Mammary epithelial cell (primary cell): ENCODE measurements at places on chromosomes 11 and 22. TPM values are rescaled to one million over a fixed set of nuclear protein-coding genes. Genes with fewer than 3 reads are reported as not detected.

- peak; percentile 88 for DNase-seq
These were observed 36.6 kb downstream of the APOL3 start for GRCh38 chr22:36123673-36124630.

SCGB1C1 gene
- not detected for total RNA-seq

DNA sequence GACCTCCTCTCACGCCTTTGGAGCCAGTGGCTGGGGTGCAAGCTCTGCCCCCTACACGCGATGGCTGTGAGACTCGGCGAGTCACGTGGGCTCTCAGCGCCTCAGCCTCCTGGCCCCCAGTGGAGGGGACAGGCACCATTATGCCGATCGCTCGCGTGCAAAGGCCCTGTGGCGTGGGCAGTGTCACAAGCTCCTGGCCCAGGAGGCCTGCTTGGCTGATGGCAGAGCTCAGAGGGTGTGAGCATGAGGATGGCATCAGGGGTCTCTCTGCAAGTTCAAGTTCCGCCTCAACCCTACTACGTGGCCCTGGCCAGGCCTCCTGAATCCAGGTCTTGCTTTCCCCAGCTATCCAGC, 90.8 kb upstream of the KCNQ1OT1 start:
- DNase-seq, result no peak

DNA sequence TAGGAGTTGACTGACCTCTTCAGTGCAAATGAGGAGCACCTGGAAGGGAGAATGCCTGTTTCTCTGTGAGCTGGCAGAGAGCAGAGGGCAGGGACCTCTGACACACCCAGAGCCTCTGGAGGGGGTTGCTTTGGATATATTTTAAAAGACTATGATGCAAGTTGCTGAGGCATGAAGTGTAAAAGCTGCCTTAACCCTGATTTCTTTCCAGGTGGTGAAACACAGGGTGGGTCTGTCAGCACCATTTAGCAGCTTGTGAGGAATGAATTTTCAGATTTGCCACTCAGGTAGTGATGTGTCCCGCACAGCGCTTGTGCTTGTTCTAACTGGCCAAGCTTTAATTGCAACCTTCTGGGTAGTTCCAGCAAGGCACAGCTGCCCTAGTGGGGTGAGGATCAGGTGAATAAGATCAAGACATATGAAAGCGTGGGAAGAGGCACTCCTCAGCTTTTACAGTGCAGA, 90.2 kb downstream of the SWAP70 start:
- peak; percentile 92 for DNase-seq

GRCh38 chr11:8301622-8302021, 37.9 kb upstream of the LMO1 start:
- no peak for DNase-seq

GRCh38 chr11:6825231-6825744, 20.2 kb upstream of the OR10A5 start:
- DNase-seq, result peak; percentile 13

GRCh38 chr11:65634905-65635731, 2.8 kb upstream of the SIPA1 start:
- DNase-seq, result no peak

DNA sequence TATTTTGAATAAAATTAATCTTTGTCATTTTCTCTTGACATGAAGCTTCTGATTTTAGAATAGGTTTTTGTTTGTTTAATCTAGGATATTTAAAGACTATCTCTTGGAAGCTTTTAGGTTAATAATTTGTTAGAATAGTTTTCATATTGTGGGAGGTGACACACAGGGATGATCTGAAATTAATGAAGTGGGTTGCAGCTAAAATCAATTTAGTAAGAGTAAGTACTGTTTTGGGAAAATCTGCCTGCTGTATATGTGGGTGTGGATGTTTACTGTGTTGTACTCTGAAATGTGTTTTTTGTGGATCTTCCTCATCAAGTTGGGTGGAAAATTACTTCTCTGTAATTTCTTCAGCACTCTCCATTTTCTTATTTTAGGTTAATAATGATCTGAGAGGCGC, 67.3 kb downstream of the BID start:
- DNase-seq, result no peak

GRCh38 chr11:46141597-46141996, 20.3 kb upstream of the PHF21A start:
- no peak for DNase-seq

DNA sequence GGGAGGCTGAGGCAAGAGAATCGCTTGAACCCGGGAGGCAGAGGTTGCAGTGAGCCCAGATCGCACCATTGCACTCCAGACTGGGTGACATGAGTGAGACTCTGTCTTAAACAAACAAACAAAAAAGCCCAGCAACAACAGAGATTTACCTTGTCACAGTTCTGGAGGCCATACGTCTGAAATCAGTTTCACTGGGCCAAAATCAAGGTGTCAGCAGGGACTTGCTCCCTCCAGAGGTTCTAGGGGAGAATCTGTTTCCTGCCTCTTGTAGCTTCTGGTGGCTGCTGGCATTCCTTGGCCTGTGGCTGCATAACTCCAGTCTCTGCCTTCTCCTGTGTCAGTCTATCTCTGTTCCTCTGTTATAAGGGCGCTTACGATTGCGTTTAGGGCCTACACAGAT, 1.5 kb downstream of the DDX10 start:
- DNase-seq, result no peak

DNA sequence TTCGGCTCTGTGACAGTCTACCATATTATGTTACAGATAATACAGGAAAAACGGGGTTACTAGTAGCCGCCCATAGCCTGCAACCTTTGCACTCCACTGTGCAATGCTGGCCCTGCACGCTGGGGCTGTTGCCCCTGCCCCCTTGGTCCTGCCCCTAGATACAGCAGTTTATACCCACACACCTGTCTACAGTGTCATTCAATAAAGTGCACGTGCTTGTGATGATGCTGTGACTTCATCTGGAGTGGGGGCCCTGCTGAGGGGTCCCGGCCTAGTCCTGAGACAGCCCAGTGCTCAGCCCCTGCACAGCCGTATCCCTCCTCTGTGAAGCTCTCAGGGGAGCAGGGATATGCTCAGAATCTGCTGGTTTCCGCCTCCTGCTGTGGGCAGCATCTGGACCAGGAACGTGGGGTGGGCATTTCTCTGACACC, 1.2 kb downstream of the IFITM1 start:
- DNase-seq, result no peak

GRCh38 chr11:101180481-101180880, 50.9 kb upstream of the PGR start:
- DNase-seq, result no peak

- no peak for DNase-seq
These were observed 135.9 kb downstream of the FDX1 start for GRCh38 chr11:110565357-110566336.

GRCh38 chr11:78179459-78180071, 8.9 kb downstream of the KCTD21 start:
- no peak for DNase-seq

GRCh38 chr11:126680131-126680530, 320.4 kb downstream of the KIRREL3 start:
- no peak for DNase-seq

CD3E gene
- not detected in 2 replicates for total RNA-seq

GRCh38 chr11:121389651-121390050, 62.5 kb upstream of the SORL1 start:
- DNase-seq, result no peak

DNA sequence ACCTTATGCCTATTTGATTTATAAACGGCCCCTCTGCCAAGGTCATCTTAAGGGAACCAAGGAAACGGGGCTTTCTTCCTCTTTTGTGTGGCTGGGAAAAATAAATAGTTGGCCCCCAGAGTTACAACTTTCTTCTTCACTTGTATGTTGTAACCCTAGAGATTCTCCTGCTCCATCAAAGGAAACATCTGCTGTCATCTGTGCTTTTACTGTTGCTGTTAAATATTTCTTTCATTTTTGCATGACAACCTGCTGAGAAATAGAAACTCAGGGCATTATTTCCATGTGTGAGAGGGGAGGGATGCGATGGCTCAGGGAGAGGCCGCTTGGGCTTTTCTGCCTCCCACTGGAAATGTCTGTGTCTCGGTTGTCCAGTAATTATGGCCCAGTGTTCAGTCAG, 21.8 kb upstream of the CDC42EP2 start:
- DNase-seq, result no peak

TUB gene
- 4.8 TPM for total RNA-seq

- DNase-seq, result no peak
These were observed 32.9 kb downstream of the IFT27 start for GRCh38 chr22:36743011-36743410.

DNA sequence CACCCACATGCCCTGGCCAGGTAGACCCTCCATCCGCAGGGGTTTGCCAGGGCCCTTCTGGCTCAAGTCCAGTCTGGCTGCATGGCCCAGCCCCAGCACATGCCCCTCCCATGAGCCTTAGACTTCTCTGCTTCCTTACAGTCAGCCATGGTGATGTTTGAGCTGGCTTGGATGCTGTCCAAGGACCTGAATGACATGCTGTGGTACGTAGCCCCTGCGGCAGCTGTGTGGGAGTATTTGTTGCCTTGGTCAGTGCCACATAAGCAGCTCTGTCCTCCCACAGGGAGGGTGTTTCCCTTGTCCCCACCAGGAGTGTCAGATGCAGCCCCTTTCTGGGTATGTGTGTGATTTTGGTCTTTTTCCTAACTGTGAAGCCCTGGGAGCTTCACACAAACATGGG, 17.5 kb downstream of the CDC45 start:
- DNase-seq, result peak; percentile 76

GRCh38 chr11:14254533-14255237, 104.3 kb downstream of the RRAS2 start:
- DNase-seq, result no peak

DNA sequence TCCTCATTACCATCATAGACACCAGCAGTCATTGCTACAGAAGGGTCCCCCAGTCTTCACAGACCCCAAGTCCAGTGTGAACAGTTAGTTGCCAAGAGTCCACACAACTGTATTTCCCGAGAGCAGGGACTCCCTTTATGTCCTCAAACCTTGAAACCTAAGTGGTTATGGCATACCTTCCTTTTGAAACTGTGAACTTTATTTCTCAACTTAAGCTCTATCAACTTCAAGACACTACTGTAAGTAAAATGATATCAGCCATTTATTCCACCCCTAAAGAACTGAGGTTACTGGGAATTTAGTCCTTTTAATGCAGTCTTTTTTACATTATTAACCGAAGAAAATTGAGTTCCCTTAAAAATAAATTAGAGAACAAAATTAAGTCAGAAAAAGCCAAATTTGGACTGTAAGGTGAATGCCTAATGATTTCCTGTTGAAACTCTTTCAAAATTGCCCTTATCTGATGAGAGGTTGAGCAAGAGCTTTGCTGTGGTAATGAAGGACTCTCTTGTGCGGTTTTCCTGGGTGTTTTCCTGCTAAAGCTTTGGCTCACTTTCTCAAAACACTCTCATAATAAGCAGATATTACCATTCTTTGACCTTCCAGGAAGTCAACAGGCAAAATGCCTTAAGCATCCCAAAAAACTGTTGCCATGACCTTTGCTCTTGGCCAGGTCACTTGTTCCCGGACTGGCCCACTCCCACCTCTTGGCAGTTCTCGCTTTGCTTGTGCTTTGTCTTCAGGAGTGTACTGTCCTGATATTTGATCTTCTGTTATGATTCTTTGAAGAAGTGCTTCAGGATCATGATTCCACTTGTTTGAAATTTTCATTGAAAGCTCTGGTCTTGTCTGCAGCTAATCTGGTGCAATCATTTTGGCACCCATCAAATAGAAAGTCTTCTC, 765.4 kb upstream of the ANO3 start:
- peak; percentile 76 for DNase-seq

RASL10A gene
- 0.66 and 0.72 TPM in 2 replicates for total RNA-seq

GRCh38 chr22:45888221-45889092, 88.5 kb downstream of the WNT7B start:
- DNase-seq, result no peak

DNA sequence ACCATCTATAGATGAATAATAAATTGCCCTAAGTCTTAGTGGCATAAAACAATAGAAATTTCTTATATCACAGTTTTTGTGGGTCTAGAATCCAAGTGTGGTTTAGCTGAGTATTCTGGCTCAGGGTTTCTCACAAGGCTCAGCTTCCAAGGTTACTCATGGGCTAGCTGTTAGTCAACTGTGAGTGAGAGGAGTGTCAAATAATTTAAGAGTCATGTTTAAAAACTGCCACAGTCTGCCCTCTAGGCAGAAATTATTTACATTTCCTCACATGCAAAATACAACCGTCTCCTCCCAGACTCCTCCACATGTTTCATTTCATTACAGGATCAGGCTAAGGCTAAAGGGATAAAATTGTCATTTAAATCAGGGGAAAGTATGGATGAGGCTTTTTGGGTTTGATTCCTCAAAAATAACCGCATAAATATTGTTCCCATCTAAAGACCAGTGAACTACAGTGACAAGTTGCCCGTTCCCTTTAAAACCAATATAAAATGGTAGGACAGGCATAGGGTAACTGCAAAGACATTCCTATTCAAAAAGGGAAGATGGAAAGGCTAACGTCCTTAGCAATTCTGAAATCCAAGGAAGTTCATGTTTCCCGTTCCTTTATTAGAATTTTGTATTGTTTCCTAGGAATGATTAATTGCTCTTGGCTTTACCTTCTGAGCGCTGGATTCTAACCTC, 324.3 kb downstream of the DYNC2H1 start:
- DNase-seq, result peak; percentile 85
